ENCODE measurements at places on chromosomes 4 and X.

DNA sequence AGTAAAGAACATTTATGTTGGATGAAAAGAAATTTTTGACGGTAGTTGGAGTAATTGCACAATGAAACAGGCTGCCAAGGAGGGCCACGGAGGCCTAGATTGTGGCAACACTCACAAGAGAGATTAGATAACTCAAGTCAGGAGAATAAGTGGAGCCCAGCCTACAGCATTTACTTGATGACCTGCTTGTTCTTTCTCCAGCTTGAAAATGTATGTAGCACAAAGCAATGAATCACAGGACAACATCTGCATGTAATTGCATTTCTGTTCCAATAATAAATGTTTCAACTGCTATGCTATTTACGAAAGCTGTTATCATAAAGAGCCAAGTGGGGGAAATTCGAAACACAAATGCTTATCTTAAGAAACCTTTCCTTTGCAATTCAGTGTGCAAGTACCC is 221.2 kb upstream of the MID1 start:
- DNase-seq, result no peak

DNA sequence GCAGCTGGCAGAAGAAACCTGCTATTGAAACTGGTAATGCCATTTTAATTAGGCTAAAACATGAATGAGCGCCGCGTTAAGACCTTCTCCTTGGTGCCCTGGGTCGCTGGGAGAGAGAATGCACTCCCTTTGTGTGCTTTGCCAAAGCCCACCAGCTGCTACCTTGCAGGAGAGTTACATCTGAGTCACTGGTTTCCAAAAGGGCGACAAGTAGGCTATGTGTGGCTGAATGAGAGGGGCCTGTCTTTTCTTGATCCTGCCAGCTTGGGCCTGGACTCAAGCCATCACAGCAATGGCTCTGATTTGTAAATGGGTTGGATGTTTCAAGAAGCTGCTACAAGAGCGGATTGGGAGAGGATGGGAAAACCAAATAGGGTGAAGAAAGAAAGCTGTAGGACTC is 81.5 kb downstream of the NHS start:
- DNase-seq, result no peak

DNA sequence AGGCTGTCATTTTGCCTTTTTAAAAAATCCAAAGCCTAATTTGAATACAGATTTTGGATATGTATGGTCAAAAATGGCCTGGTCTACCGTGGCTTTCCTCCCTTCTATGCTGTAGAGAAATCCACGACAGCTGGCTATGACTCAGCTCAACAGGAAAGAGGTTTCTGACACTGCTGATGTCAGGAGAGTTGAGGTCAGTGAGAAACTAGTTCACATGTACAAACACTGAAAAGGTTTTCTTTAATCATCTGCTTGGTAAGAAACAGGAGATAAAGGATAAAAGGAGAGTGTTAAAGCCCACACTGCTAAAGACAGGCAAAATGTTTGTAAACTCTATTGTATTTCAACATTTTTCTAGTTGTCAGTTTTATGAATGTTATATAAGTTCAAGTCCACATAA is 113.9 kb downstream of the NYX start:
- DNase-seq, result peak; percentile 10

DNA sequence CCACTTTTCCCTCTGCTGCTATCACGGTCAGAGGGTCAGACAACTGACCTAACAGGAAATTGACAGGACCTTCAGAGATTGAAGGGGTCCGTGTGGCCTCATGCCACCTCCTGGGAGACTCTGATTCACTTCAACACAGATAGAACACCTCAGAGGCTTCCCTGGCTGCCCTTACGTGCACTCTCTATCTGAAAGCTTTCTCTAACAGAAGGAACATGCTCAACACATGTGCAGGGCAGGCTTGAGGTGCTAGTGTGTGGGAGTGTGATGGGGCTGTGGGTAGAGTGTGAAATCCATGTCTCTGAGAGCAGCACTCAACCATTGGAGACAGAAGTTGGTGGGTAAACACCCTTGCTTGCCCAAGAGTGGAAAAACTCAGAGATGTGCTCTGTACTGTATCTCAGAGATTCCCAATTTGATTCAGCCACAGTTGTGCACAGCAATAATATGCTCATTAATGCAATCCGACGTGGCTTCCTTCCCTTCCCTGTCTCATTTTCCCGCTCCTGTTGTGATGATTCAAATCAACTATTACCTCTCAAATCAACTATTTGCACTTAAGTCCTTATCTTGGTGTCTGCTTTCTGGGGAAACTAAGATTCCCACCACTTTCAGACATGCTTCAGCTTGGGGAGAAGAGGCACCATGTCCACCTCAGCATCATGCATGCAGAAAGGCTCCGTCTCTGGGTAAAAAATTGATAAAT is 62.0 kb upstream of the MAGEB2 start:
- DNase-seq, result no peak

- no peak for DNase-seq
Measured at GRCh38 chr4:52311464-52312125, 260.5 kb downstream of the SPATA18 start.

DNA sequence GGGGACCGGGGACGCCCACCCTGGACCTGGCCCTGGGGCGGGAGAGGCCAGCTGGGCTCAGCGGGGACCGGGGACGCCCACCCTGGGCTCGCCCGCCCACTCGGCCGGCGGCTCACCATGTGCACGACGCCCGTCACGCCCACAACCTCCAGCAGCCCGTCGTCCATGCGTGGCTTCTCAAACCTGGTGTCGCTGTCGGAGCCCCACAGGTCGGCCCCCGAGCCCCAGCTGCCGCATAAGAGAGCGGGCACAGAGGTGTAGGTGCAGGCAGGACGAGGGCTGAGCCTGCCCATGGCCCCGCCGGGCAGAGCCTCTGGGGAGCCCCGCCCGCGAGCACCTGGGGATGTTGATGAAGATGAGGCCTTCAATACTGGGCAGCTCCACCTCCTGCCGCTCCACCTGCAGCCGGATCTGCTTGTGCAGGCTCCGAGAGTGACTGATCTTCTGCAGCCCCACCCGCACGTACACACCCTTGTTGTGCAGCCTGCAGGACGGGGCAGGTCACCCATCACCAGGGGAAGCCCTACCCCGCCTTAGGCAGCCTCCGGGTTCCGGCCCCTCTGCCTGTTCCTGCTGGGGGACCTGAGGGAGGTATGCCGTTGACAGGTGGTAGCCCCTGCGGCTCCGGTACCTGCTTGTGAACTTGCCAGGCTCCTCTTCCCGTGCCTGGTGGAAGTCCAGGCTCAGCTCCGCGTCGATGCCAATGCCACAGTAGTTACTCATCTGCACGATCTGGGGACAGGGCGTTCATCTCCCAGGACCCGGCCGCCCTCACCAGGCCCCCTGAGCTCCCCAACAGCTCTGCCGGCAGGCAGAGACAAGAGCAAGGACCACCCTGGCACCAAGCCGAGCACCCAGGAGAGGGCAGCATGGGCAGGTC is 11.8 kb downstream of the DGKQ start:
- no peak for DNase-seq

DNA sequence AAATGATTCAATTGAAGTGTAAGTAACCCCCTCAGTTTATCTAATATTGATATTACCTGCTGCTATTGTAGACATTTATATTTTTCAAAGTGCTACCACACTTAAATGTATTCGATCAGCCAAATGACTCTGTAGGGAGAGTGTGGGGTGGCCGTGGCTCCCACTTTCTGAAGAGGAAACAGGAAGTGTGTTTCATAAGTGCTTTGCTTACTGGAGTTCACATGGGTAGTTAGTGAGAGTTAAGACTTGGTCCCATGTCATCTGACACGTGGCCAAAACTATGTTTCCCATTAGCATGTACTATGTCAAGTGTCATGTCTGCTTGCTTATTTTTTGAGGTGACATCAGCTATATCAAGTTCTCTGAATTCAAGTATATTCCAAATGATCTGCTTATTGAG is 308.1 kb upstream of the GATB start:
- DNase-seq, result no peak

- DNase-seq, result no peak
Measured at GRCh38 chr4:67963356-67963755, at the start of gene TMPRSS11A. TSS of gene TMPRSS11A (minus strand) at chr4:67963493. CDS start at chr4:67963393, 100 bp downstream.

GRCh38 chr4:101306225-101306624 is 41.1 kb downstream of the PPP3CA start:
- DNase-seq, result no peak

DNA sequence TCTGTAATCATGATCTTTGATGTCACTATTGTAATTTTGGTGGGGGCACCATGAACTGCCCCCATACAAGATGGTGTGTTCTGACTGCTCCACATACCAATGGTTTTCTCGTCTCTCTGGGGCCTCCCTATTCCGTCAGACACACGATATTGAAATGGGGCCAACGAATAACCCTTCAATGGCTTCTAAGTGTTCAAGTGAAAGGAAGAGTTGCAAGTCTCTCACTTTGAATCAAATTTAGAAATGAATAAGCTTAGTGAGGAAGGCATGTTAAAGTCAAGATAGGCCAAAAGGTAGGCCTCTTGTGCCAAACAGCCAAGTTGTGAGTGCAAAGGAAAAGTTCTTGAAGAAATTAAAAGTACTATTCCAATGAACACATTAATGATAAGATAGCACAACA is 205.4 kb downstream of the SPRY1 start:
- no peak for DNase-seq

- DNase-seq, result no peak
Measured at GRCh38 chrX:153578200-153578835, 20.6 kb downstream of the CCNQ start.

GRCh38 chr4:47061435-47061834 is 30.1 kb downstream of the GABRB1 start:
- DNase-seq, result no peak

DNA sequence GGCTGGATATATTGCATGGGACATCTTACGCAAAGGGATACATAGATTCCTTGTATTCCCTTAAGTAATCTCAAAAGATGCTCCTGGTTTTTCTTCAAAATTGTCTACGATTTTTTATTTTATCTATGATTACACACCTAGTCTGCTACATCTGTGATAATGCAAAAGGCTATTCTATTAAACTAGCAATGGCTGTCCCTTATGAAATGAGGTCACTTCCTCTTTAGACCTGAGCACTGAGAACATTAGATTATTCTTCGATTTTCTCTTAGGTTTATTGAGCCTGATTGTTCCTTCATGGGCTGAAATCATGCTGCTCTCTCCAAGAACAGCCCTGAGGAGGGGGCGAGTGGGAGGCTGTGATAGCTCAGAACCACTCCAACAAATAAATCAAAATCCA is 126.8 kb upstream of the ENPP6 start:
- no peak for DNase-seq

GRCh38 chr4:3074846-3075651 is 568 bp downstream of the HTT start:
- peak; percentile 10 for DNase-seq

DNA sequence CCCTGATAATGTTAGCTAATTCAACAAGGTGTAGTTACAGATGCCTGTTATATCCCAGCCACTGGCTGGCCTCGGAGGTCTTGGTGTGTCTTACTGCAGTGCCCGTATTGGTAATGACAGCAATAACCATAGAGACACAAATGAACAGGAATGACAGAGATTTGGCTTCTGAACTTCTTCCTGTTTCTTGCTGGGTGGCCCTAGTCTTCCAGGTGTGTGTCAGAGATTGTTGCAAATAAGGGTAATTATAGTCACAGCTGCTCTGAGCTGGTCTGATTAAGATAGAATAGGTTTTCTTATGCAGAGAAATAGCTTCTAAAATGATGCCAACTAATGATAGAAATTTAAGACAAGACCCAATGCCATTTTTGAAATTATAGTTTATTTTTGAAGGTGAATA is 64.1 kb upstream of the MAD2L1 start:
- no peak for DNase-seq

All from activated gamma-delta T cell treated with anti-CD3 and anti-CD28 coated beads, Interleukin-2, amount 50 U/mL, for 16 hours (primary cell).